Stimulated activated CD8-positive, alpha-beta memory T cell treated with anti-CD3 and anti-CD28 coated beads, Interleukin-7, amount 100 ng/mL, for 1 hour (primary cell): ENCODE measurements at places on chromosomes 3 and 15.

DNA sequence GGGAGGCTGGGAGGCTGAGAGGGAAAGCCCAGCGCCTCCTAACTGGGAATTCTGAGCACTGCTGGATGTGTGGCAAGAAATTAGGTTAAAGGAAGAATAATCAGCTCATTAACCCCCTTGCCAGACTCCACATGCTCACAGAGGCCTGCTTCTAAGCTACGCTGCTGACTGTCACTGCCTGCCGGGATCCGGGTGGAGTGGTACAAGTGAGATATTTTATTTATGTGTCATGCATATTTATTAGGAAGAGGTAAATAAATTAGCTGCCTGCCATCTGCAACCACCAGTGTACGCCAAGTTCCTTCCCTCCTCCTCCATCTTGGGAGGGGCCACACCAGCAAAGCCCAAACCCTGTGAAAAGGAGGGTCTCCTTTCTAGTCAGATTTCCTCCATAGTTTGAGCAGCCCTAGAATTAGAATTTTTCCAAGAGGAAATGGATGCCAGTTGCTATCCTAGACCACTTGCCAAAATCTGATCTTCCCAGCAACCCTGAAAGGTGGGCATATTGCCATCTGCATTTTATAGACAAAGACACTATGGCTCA is 43.5 kb upstream of the GRIP2 start:
- DNase-seq = no peak

GRCh38 chr15:77266708-77267386 is 153.1 kb downstream of the PEAK1 start:
- no peak for DNase-seq

GRCh38 chr15:101810456-101810855 is 1.5 kb upstream of the OR4F15 start:
- no peak for DNase-seq

GRCh38 chr3:129934234-129935123 is 40.0 kb upstream of the TRH start:
- no peak for DNase-seq

GRCh38 chr3:187628169-187628568 is 42.0 kb downstream of the SST start:
- DNase-seq = no peak

GRCh38 chr3:71657831-71658530 is 67.2 kb downstream of the EIF4E3 start:
- no peak for DNase-seq

DNA sequence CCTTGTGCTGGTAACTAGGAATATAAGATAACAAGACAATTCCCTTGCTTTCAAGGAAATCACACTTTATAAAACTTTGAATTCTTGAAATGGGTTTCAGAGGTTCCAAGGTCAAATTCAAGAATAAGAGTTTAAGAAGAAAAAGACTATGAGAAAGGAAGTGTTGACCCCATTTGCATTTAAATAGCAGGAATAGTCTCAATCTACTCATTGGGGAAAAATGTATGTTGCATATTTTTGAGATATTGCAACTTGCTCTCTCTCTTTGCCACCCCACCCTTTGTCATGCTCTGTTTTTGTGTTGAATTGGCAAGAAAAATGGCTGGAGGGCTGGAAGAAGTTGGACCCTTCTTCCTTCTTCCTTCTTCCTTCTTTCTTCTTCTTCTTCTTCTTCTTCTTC is 699.2 kb downstream of the TUSC7 start:
- DNase-seq = no peak

DNA sequence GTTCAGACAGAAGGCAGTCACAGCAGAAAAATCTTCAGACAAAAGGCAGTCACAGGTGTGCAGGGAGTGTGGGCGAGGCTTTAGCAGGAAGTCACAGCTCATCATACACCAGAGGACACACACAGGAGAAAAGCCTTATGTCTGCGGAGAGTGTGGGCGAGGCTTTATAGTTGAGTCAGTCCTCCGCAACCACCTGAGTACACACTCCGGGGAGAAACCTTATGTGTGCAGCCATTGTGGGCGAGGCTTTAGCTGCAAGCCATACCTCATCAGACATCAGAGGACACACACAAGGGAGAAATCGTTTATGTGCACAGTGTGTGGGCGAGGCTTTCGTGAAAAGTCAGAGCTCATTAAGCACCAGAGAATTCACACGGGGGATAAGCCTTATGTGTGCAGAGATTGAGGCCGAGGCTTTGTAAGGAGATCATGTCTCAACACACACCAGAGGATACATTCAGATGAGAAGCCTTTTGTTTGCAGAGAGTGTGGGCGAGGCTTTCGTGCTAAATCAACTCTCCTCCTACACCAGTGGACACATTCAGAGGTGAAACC is 27.6 kb downstream of the ZNF589 start:
- DNase-seq = peak; percentile 46

DNA sequence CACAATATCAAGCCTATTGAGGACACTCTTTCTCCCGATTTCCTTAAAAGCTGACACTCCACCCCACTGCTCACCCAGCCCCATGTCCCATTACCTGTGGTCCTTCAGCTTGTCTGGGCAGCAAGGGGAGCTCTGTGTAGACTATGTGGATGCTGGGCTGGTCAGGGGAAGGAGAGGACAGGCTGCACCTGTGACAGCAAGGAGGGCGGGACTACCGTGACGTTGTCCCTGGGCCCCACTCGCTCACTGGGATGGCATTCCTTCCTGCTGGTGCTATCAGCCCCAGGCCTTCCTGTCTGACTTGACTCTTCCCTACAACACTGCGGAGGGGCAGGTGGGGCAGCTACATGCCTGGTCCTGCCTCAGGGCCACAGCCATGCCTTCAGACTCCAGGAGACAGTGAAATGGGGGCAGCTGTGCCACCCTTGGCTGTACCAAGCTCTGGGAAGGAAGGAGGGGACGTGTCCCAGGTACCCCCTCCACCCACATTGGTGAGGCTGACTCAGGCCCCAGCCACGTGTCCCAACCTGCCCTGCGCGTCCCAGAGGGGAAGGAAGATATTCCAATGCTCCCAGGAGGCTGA is at the start of gene TMEM40:
Gene TMEM40, minus strand, starts transcription at position 163 of the 583 bp plus-strand sequence. CDS start 9,427 bp downstream, outside the sequence.
- no peak for DNase-seq

DNA sequence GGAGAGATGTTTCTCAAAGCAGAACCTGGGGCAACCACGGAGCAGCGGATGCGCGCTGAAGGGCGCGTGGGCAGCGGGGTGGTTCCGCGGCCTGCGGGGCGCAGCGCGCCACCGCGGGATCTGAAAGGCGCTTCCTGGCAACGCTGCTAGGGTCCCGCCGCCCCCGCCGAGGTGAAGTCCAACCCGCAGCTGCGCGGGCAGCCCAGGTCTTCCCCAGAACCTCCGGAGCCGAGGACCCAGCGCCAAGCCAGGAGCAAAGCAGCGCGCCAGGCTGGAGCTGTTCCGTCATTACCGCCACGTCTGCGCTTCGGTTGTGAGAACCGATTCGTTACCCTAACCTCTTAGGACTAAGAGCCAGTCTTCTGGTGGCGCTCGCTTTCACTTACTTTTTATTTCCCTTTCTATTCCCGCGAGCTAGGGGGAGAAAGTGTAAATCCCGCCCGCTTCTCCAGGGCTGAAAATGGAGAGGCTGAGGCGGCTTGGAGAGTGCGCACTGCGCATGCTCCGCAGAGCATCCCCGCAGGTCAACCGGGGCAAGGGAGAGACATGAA is 3.2 kb upstream of the GABRG3 start:
- no peak for DNase-seq

- DNase-seq = no peak
Measured at GRCh38 chr3:111610612-111611054, 15.5 kb upstream of the ZBED2 start.

- no peak for DNase-seq
Measured at GRCh38 chr15:82643992-82644391, 3.2 kb downstream of the CPEB1 start.

DNA sequence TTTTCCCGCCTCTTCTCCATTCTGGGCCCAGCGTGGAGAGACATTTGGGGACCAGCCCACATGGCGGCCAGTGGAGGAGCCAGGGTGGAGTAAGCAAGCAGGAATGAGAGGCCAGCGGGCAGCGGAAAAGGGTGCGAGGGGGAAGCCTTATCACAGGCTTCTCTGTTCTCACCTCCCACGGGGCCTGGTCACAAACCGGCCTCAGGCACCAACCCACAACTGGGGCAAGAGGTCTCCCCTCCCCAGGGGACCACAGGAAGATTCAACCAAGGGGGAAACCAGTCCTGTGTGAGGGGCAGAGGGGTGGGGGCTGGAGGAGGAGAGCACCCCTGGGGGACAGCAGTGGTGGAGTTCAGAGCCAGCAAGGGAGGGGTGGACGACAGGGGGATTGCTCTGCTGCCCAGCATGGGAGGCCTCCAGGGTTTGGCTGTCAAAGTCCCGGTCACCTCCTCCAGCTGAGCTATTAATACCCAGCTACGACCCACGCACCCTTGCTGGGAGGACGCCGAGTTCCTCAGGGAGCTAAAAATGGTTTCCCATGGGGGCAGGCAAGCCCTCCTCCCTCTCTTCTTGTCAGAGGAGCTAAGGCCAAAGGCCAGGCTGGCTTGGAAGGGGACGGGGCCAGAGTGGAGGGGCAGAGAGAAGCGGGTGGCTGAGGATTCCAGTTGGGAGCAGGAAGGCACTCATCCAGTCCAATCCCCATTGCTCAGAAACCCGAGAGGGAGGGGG is 23.8 kb upstream of the RPL29 start:
- DNase-seq = no peak

- DNase-seq = no peak
Measured at GRCh38 chr3:107132674-107133073, 244.6 kb upstream of the CCDC54 start.

GRCh38 chr15:74816624-74817369 is 4.2 kb downstream of the LMAN1L start:
- no peak for DNase-seq

- no peak for DNase-seq
Measured at GRCh38 chr3:32603064-32603463, 32.4 kb upstream of the DYNC1LI1 start.

- no peak for DNase-seq
Measured at GRCh38 chr3:55127565-55127964, 199.7 kb upstream of the LRTM1 start.

DNA sequence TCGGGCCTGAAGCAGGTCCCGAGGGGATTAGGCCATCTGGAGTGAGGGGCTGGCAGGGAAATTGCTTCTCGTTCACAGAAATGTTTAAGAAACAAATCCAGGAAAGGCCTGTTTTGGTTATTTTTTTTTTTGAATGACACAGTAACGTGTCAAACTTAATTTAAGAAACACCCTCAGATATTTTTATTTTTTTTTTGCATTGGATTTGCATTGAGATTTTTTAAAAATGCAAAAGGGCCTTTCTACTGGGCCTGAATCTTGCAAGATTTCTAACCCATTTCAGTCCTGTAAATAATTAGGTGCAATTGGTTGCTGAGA is 25.0 kb upstream of the KLF13 start:
- DNase-seq = no peak

DNA sequence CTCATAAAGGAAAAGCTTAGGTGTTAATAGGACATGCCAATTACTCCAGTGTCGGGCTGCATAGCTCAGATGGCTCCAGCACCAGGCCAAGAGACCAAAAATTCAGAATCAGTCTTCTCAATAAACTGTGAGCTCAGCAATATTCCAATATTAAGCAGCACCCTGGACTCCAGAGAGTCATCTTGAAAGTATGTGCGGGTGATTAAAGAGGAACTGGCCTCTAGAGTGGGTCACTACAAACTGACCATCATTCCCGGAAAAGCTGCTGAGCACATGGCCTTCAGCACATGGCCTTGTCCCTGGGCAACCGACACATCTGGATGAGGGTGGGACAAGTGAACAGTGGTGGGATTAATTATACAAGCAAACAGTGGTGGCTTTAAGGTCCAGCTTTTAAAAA is 59.0 kb downstream of the MAGI1 start:
- no peak for DNase-seq

DNA sequence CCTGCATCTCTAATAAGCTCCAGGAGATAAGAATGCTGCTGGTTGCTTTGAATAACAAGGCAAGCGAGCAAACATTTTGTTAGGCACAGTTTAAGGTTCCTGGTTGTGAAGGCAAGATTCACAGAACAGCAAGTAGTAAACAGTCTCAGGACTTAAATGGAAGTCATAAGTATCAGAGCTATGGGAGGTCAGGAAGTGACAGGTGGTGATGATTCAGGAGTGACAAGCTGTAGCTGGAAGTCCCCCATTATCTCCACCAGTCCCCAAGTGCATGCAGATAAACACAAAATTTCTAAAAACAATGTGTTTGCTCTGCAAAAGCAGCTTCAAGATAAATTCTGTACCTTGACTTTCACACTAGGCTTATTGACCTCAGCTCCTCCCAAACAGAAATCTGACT is 3.3 kb downstream of the FETUB start:
- DNase-seq = no peak

DNA sequence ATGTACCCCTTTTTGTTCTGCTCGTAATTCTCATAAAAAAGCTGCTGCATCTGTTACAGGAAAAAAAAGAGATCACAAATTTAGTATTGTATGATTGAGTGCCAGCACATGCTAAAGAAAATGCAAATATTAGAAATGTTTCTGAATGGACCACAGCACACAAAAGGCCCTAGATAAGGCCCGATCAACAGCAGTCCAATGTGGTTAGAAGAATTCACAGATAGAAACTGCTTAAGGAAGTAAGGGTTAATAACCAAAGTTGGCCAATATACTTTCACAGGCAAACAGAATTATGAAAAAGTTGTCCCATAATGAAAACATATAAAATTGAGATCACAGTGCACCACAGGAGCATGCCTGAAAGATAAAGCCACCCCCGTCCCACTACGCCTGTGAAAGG is 72.9 kb downstream of the CHSY1 start:
- no peak for DNase-seq

DNA sequence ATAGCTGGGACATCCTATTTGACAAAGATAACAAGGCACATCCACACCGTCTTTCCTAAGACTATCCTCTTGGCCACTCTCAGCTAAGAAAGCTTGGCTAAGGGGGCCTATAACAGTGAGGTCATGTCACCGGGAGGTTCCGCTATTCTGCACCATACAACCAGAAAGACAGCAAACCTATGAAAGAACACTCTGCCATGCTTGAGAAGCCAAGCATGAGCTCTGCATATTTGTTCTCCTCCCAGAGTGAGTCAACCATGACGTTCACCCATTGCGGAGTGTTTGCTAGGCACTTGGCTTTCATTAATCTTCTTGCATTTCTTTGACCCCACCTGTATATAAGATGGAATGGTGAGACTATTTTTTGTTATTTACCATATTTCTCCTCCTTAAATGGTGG is 141.2 kb downstream of the GMNC start:
- DNase-seq = no peak

DNA sequence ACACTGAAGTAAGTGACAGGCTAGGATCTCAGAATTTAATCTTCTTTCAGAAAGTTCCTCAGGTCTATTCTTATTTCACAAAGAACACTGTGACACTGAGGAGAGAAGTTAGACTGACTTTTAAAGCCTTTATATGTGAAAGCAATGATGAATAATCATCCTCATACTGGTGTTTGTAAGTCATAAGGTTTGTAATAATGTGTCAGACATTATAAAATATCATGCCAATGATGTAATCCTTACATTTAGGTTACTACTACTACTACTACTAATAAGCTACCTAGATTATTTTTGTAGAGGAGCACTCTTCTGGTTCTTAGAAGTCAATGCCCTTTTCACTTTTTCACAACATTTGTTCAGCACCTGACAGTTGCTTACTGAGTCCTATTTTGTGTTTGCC is 33.4 kb downstream of the FANCD2OS start:
- DNase-seq = no peak

GRCh38 chr3:150653110-150653561 is 50.0 kb downstream of the SELENOT start:
- no peak for DNase-seq

GRCh38 chr15:80615783-80616391 is 79.2 kb upstream of the ABHD17C start:
- no peak for DNase-seq
